ENCODE measurements at places on chromosomes 16 and 17.

DNA sequence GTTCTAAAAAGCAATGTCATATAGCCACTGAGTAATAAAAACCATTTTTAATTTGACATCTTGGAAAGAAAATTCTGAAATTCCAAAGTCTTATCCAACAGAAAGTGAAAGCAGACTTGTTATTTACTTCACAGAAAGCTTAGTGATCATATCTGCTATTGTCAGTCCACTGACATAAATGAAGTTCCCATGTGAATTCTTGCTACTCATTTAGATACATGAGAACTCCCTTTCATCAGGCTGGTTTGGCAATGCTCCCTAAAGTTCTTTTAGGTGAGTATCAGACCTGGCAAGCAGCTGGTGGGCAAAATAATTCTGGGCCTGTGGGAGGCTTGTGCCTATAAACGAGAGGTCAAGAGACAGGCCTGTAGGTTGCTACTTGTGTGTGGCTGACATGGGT, 23.4 kb downstream of the NME2 start:
- DNase-seq = no peak

- DNase-seq = no peak
Measured at GRCh38 chr16:80298676-80299075, 242.1 kb upstream of the DYNLRB2 start.

GRCh38 chr17:79389896-79390295, 221.0 kb downstream of the RBFOX3 start:
- DNase-seq = no peak

- DNase-seq = no peak
Measured at GRCh38 chr16:49969091-49970030, 55.7 kb upstream of the CNEP1R1 start.

- DNase-seq = no peak
Measured at GRCh38 chr16:51549836-51550235, 398.8 kb upstream of the SALL1 start.

GRCh38 chr16:19859166-19859565, 25.5 kb downstream of the GPRC5B start:
- DNase-seq = no peak

DNA sequence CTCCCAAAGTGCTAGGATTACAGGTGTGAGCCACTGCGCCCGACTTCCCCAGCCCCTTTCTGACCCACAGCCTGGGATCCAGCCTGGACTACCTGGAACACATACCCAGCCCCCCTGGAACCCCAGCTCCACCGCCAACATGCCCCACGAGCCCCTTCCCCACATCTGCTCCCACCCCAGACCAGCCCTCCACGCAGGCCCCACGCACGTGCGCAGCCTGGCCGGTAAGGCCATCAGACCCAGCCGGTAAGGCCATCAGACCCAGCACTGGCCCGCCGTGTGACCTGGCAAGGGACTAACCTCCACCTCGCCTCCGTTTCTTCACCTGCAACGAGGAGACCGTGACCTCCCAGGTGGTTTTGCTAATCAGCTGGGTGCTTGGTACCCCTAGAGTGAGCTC, 46.5 kb downstream of the RPH3AL start:
- DNase-seq = no peak

GRCh38 chr17:60153606-60154390, 4.0 kb downstream of the CA4 start:
- DNase-seq = no peak

- DNase-seq = no peak
Measured at GRCh38 chr16:87851141-87851587, 18.1 kb downstream of the SLC7A5 start.

Data from coronary artery (tissue), 2 donors.